Fibroblast of gingiva (primary cell): ENCODE measurements at places on chromosomes 7 and 10.

- DNase-seq: no peak
Measured at GRCh38 chr10:30822693-30823465, 193.3 kb upstream of the LYZL2 start.

GRCh38 chr7:27922907-27923641 lies 183.1 kb downstream of the TAX1BP1 start:
- DNase-seq: no peak

GRCh38 chr7:16264823-16265804 lies 156.2 kb downstream of the CRPPA start:
- no peak for DNase-seq

DNA sequence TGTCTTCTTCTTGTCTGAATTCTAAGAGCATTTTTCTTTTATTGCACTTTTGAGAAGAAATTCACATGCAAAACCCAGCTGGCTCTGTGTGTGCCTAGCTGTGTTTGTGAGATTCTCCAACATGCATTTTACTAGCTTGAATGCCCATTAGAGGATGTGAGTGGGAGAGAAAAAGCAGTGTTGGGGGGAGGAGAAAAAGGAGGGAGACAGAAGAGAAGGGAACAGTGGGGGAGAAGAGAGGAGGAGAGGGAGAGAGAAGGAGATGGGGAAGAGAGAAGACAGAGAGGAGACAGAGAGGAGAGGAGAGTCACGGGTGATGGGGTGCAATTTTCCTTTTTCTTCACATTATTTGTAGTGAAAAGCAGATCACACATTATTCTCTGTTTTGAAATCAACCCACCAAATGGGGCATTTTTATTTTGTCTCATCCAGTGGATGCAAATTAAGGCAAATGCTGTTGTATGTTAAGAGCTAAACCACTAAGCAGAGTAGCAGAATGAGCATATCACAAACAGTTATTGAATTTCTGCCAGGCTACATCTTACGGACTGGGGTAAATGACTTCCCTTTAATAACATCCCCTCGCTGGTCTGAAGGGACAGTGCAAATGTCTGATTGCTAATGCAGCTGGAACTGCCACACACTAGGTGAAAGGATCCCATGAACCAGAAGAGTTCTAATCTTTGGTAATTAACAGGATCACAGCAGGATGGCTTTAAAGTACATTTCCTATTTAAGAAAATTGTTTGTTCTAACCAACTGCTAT lies 849 bp downstream of the LRRN3 start:
- DNase-seq: no peak

DNA sequence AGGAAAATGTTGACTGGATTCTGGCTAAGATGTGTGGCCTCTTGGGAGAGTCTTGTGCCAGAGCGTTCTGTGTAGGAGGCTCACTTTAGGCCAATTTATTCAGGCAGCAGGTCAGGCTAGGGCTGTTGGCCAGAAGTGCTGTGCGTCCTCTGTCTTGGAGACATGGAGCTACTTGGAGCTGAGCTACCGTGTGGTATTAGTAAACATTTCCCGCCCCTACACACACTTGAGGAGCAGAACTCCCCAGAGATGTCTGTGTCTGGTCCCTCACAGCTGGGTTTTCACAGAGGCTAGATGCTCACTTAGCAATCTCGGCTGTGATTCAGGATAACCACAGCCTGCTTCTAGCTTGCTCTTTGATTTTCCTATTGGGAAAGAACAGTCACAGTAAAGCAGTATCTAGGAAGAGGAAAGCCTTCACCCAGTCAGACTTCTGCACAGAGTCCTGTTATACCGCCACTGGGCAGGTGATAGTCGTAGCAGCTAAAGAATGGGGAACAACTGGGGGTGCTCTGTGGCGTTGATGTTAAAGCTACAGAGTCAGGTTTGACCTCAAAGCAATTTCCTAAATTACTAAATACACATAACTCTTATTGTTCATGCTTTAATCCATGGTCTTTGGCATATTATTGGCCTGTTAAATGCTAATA lies 86.7 kb downstream of the MDFIC start:
- DNase-seq: peak; percentile 96

GRCh38 chr7:16603633-16604032 lies 41.9 kb downstream of the ANKMY2 start:
- DNase-seq: no peak

- DNase-seq: no peak
Measured at GRCh38 chr7:2937701-2938513, 93.8 kb upstream of the GNA12 start.

DNA sequence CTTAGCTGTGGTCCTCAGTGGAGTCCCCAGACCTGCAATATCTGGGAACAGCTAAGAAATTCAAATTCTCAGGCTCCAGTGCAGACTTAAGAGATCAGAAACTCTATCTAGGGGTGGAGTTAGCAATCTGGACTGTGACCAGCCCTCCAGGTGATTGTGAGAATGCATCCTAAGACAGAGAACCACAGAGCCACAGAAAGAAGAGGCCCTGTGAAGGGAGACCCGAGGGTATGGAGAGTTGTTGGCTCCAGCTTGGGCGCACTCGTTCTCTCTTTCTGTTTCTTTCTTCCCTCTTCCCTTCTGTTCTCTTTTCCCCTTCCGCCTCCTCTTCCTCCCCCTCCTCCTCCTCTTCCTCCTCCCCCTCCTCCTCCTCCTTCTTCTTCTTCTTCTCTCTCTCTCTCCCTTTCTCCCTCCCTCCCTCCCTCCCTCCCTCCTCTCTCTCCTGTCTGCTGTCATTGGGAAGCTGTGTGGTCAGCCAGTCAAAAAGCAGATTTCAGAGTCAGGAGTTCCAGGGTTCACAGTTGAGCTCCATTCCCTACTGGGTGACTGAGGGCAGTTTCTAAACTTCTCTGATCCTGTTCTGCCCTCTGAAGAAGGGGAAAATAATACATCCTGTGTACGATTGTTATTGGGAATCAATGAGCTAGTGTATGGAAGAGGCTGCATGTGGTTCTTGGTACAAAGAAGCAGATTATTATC lies 62.1 kb upstream of the STEAP1B start:
- DNase-seq: no peak

- DNase-seq: peak; percentile 42
Measured at GRCh38 chr7:131895541-131896164, 339.2 kb upstream of the PODXL start.

DNA sequence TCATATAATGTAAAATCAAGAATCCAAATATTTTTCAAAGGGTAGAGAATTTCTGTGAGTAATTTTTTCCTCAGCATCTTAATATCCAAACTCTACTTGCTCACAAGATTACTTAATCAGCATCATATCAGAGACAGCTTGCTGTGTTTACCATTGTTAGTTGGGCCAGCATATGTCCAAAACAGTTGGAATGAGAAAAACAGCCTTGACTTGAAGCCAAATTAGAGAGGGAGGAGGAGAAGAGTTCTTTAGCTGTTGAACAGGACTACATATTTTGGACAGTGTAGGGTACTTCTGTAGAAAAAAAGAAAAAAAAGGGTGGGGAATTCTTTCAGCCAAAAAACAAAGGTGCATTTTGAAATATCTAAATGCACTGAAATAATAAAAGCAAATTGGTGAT lies 69.8 kb downstream of the HDAC9 start:
- no peak for DNase-seq

- no peak for DNase-seq
Measured at GRCh38 chr7:132103718-132104117, 472.6 kb downstream of the PLXNA4 start.

- DNase-seq: peak; percentile 29
Measured at GRCh38 chr7:111029574-111030251, 61.2 kb upstream of the LRRN3 start.

- peak; percentile 35 for DNase-seq
Measured at GRCh38 chr10:72846238-72846637, 47.3 kb upstream of the OIT3 start.

- no peak for DNase-seq
Measured at GRCh38 chr7:105209433-105209832, 179.3 kb downstream of the SRPK2 start.

- DNase-seq: peak; percentile 60
Measured at GRCh38 chr7:135713836-135714470, 14.0 kb downstream of the SLC13A4 start.

- no peak for DNase-seq
Measured at GRCh38 chr10:71075086-71075758, 137.1 kb upstream of the UNC5B start.

DNA sequence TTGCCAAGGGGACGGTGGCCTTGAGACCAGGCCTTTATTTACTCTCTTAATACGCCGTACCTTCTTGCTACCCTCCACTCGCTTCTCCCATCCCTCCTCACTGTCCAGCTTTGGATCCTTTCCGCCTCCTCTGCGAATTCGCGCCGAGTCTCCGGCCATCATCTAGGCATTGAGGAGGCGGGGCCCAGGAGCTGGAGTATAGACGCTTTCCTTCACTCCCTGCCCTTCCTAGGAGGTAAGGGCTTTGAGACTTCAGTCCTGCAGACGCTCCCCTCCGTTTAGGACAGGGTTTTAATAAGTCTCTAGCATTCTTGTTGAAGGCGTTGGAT lies 538 bp downstream of the TFAM start:
- DNase-seq: no peak

GRCh38 chr10:57468894-57469432 lies 798.7 kb downstream of the IPMK start:
- no peak for DNase-seq

GRCh38 chr10:109727436-109727835 lies 195.9 kb downstream of the XPNPEP1 start:
- DNase-seq: no peak

DNA sequence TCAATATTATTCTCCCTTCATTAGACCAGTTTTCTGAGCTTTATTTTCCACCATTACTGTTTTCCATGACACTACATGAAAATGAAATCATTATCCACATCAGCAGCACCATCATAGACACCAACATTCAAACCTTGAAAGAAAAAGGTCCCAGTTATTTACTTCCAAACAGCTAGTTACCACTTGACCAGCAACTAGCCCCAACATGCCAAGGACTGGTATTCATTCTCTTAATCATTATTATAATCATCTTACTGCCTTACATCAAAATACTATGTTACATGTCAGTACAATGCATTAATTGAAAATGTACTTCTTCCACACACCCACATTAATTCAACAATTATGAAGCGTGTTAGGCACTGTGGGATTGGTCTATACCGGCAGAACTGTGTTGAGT lies 199.4 kb downstream of the TSPAN12 start:
- no peak for DNase-seq

DNA sequence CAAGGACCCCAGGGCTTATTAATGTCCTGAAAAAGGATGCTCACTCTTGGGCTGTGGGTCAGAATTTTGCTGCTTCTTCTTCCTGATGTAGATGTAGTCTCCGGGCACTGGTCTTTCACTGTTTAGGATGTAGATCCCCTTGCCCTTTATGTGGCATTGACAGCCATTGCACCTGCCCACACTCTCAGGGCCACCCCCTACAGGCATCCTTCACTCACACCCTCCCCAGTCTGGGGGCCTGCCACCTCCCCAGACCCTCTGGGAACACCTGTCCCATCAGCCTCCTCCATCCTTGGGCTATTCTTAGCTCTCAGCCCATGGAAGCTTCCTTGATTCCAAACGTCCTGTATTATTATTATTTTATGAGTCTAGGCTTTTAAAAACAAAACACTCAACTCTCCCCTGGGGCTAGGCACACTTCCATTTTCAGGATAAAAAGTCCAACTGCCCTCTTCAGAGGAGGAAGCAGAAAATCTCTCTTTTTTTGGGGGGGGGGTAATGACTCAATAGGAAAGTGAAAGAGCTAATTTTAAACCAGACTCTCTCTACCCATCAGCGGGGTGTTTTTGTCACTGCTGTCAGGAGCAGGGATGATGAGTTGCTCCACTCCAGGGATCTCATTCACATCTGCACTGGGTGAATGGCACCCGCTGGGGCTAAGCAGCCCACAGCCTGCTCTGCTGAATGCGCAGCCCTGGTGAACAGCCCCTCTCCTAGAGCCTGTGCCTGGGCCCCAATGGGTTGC lies 11.5 kb upstream of the KLRG2 start:
- DNase-seq: no peak

- DNase-seq: no peak
Measured at GRCh38 chr7:53600296-53600695, 564.9 kb downstream of the POM121L12 start.

DNA sequence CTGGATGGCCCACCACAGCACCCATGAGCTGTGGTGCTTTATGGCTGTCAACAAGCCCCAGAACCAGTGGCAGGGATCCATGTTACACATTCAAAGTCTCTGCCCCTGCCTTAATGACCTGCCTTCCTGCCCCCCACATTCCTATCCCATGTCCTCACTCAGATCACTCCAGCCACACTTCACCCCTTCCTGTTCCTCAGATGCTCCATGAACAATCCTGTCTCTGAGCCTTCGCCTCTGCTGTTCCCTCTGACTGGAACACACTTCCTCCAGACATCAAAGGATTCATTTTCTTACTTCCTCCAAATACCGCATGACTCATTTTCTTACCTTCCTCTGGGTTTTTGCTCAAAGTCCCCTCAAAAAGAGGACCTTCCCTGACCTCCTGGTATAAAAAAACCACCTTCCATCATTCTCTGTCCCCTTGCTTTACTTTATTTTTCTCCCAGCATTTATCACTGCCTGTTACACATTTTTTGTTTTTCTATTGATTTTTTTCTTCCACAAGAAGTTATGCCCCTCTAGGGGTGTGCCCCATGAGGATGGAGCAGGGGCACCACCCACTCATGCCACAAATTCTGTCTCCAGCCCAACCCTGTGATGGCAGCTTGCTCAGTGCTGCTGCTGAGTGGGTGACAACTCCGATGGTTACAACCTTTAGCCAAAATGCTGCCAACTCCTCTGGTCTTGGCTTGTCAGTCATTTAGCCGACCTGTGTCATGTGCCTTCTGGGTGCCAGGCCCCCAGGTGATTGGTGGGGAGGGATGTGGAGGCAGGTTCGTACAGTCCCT lies 18.2 kb downstream of the COL13A1 start:
- DNase-seq: no peak

DNA sequence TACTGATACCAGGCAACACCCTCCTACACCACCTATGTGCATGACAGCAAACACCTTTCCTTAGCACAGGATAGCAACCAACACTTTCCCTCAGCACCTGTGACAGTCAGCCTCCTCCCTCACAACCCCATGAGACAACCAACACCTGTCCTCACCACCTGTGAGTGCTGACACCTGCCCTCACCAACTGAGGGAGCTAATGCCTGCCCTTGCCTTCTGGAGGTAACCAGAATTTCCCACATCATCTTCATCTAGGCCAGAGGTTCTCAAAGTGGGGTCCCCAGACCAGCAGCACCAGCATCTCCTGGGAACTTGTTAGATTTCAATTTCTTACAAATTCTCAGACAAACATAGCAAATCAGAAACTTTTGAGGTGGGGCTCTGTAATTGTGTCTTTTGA lies 112.5 kb downstream of the GRID1 start:
- DNase-seq: no peak

DNA sequence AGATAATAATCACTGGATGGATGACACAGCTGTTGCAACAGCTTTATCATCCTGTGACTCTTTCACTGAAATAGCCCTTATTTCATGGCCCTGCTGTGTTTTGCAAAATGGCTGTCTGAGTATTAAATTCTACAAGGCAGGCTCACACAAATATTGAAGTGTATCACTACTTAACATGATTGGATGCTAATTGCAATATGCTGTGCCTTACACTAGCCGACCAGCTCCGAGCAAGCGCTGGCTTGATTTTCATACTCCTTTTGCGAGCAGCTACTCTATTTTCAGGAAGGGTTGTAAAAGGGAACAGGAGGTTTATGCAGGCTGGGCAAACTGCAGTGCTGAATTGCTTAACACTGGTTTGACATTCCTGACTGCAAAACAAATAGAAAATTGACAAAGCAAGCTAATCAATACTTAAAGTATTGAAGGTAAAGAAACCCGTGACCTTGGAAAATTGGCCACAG lies 121.6 kb downstream of the CACNB2 start:
- DNase-seq: no peak

GRCh38 chr10:6625428-6625827 lies 45.4 kb upstream of the PRKCQ start:
- DNase-seq: no peak
